ENCODE measurements at places on chromosomes 16 and 17.

DNA sequence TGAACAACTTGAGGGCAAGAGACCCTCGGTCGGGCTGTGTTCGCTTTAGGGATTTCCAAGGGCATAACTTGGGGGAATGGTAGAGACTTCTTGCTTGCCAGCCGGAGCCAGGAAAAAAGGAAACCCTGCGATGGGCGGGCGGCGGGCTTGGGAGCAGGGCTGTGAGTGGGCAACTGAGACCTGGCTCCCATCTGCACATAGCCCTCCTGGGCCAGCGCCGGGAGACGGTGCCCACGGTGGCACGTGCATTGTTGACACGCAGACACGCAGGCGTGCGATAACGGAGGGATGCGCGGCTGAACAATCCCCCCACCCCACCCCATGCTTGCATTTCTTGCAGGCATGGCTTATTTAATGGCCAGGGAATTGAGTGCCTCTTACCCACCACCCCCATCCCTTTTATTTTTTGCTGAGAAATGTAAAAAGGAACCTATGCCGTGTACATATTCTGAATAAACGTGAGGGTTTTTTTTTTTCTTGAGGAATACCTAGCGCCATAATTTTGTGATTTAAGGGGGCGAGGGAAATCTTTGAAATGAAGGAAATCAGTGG, 17.1 kb upstream of the ZFHX3 start:
- DNase-seq, result no peak

- DNase-seq, result no peak
Observed at GRCh38 chr16:12395268-12395667, 408.4 kb downstream of the CPPED1 start.

- DNase-seq, result no peak
Observed at GRCh38 chr17:64686705-64687104, 24.6 kb upstream of the SMURF2 start.

DNA sequence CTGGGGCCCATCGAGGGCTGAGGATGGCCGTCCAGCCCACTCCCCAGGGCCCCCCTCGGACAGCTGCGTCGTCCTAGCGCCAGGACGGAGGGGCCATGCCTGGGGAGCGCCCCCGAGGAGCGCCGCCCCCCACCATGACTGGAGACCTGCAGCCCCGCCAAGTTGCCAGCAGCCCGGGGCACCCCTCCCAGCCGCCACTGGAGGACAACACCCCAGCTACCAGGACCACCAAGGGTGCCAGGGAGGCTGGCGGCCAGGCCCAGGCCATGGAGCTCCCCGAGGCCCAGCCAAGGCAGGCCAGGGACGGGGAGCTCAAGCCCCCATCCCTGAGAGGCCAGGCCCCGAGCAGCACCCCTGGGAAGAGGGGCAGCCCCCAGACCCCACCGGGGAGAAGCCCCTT, 25.7 kb upstream of the ZFPM1 start:
- DNase-seq, result no peak

DNA sequence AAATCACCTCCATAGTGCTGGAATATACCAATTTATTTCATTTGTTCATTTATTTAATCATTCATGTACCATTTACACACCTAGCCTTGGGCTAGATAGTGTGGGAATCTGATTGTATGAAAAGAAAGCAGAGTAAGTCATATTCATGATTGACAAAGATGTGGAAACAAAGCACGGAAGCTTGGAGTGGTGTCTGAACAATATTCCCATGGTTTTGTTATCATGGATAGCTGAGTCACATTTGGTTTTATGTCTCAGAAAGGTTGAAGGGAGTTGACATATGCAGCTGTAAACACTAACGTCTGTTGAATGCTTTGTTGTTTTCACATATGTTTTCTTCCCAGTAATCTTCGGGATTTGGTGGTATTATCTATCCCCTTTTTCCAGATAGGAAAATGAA, 76.6 kb downstream of the MAP2K4 start:
- no peak for DNase-seq

- DNase-seq, result no peak
Observed at GRCh38 chr17:65455972-65456343, 105.5 kb downstream of the AXIN2 start.

- no peak for DNase-seq
Observed at GRCh38 chr17:82938486-82938872, 98.7 kb upstream of the ZNF750 start.

- no peak for DNase-seq
Observed at GRCh38 chr16:2713985-2714774, 5.8 kb downstream of the PRSS27 start.

DNA sequence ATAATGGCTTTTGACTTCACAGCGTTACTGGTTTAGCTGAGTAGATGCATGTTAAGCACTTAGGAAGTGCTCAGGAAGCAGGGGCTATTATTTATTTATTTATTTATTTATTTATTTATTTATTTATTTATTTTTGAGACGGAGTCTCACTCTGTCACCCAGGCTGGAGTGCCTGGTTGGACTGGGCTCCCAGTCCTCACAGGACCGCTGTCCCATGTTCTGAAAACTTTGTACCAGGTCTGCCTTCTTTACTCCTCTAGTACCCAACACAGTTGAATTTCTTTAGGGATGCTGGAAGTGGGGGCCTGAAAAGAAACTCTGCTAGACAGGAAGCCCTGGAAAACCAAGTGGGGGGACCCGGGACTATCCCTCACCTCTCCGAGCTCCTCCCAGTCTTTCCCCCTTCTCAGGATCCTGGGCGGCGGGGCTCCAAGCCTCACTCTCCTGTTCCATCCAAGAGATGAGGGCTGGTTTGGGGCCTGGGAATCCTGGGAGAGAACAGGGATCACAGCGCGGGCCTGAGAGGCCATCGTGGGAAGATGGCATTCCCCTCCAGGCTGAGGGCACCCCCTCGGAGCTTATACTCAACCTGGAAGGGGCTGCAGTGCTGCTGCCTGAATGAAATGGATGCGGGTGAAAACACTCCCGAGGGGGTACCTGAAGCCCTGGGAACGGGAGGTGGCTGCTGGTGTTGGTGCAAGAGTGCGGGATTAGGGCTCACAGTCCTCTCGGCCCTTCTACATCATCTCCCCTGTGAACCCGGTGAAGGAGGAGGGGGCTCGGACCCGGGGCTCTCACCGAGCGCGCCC, 674 bp downstream of the ZNF688 start:
- DNase-seq, result peak; percentile 36

- DNase-seq, result peak; percentile 93
Observed at GRCh38 chr16:68084504-68085258, 489 bp upstream of the NFATC3 start.

DNA sequence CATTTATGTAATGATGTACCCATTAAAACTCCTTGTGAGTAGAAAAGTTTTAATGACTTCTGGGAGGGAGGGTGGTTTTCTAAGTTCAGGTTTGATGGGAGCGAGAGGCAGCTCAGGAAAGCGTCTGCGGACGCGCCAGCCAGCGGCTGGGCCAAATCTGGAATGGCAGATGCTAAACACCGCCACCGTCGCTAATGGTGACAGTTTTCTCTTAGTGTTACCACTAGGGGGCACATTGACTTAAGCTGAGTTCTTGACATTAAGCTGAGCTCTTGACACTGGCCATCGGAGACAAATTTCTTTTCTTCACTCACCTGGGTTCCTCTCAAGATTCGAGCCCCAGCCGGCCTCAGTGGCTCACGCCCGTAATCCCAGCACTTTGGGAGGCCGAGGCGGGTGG, 6.7 kb downstream of the TRPV1 start:
- DNase-seq, result peak; percentile 21

DNA sequence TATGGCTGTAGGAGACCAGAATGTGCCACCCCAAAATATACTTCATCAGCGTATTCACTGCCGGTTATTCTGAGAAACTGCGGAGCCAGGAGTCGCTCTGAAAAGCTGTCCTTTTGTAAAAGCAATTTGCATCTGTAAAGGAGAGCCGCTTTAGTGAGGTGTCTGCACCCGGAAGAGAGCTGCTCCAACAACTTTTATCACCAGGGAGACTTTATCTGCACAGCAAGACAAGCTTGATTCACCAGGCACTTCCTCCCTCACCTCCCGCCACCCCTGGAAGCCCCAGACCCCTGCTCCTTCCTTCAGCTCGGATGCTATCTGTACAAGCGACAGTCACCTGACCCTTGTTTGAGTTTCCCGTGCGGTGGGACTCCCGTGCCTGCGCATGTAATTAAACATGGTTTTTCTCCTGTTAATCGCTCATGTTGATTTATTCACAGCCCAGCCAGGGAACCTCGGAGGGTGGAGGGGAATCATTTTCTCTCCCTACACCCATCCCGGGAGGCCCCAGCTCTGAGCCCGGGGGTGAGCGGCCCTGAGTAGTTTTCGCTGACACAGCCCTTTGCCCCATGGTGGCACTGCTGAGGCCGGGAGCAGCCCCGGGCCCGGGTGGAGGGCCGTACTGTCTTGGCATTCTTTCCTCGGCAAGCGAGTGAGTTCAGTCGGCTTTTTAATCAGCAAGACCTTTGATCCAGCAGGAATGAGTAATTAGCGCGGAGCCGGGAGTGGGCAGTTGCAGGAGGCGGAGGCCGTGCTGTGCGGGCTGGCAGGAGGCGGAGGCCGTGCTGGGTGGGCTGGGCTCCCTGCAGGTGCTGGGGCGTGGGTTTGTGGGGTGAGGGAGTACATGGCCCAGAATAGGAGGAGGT, 222.7 kb upstream of the CIBAR2 start:
- DNase-seq, result peak; percentile 43

DNA sequence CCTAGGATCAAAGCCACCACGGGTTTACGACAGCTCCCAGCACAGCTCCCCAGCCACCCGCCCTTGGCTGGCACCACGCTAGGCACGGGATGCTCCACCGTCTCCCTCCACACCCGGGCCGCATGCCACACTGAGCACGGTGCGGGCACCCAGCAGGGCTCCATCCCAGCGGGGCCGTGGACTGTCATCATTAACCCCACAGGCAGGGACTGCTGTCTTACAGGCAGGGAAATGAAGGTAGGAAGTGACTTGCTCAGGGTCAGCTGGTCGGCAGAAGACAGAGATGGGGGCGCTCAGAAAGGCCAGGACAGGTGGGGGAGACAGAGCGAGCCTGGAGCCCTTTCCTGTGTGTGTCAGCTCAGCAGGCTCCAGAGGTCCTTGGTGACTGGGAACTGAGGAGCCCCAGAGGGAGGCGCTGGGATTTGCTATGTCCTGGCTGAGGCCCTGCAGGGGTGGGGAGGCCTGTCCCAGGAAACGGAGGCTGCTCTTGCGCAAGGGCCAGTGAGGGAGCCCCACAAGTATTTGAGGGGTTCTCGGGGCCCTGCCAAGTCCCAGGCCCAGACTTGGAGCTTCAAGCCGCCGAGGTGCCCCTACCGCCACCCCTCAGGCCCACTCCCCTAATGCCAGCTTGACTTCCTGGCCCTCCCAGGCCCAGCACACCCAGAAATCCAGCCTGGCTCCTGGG, 3.2 kb downstream of the UBALD1 start:
- DNase-seq, result no peak

DNA sequence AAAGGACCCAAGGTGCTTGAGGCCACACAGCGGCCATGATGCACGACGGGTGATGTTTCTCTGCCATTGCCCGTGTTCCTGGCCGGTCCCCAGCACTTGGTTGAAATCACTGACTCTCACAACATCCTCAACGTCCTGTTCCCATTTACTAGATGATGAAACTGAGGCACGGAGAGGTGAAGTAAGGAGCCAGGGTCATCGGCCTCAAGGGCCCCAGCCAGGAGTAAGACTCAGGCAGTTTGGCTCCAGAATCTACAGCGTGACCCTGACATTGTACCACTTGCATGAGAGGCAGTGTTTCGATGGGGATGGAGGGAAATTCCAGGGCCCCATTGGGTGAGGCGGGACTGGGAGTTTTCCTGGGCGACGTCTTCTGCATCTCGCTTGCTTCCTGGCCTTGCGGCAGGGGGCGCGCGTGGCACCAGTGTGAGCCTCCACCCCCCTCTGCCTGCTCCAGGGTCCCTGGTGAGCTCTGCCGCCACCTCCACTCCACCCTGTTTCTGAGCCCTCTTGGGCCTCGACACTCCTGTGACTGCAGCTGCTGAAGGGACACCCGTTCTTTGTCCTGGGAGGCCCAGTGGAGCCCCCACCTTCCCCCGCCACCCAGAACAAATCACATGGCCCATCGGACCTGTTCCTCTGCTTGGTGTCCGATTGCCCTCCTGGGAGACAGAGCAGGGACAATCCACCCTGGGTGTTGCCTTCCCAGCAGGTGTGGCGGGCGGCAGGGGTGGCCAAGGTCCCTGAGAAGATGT, 133.0 kb upstream of the GSE1 start:
- no peak for DNase-seq

- DNase-seq, result no peak
Observed at GRCh38 chr16:11423315-11424117, 78.3 kb downstream of the RMI2 start.

- no peak for DNase-seq
Observed at GRCh38 chr17:8124350-8125153, 646 bp upstream of the HES7 start.

Data from left cardiac atrium (tissue), 4 donors.